Activated naive CD8-positive, alpha-beta T cell treated with anti-CD3 and anti-CD28 coated beads, Interleukin-2, amount 10 ng/mL, durations not matched to agents 7 days and 5 days (primary cell): ENCODE measurements at places on chromosomes 3 and 15. TPM values are rescaled to one million over a fixed set of nuclear protein-coding genes. Genes with fewer than 3 reads are reported as not detected.

Gene RFC4
- 75.2 TPM for total RNA-seq

Gene HCN4
- not detected for total RNA-seq

Gene CORO2B
- not detected for total RNA-seq

Gene SLC12A1
- total RNA-seq: not detected

DNA sequence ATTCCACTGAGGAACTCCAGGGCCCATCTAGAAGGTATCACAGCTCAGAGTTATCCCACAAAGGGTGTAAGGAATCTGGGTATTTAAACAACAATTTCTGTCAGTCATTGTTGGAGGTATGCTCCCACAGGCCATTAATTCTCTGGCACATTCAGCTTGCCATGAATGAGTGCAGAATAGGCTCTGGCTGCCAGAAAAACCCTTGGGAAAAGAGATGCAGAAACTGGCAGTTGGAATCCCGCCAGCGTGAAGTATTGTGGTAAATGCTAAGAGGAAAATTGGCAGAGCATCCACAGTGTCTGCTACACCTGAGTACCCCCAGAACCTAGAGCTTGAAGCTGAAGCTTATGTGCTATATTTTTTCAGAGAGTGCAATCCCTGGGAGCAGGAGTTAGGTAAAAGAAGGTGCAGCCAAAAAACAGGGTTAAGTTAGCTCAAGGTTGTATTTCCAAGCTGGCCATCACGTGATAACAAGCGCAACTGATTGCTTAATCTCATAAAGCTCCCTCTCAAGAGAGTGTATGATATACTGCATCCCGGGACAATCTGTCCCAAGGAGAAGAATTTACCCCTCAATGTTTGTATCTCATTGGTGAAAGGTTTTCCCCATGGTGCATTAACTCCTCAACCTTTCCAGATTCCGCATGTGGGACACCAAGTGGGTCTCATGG lies 94.2 kb upstream of the ACP3 start:
- H3K4me1 ChIP-seq: no peaks in the 10 kb centered on the region
- H3K4me3 ChIP-seq: no peak overlapping the region
- no peak for DNase-seq
- H3K36me3 ChIP-seq: no peaks in the 10 kb centered on the region

GRCh38 chr3:103532986-103533385 lies 1098.2 kb downstream of the ZPLD1 start:
- no peaks in the 10 kb centered on the region for H3K4me1 ChIP-seq
- no peak overlapping the region for H3K4me3 ChIP-seq
- H3K27me3 ChIP-seq: peaks cover 2% of the 10 kb centered on the region

DNA sequence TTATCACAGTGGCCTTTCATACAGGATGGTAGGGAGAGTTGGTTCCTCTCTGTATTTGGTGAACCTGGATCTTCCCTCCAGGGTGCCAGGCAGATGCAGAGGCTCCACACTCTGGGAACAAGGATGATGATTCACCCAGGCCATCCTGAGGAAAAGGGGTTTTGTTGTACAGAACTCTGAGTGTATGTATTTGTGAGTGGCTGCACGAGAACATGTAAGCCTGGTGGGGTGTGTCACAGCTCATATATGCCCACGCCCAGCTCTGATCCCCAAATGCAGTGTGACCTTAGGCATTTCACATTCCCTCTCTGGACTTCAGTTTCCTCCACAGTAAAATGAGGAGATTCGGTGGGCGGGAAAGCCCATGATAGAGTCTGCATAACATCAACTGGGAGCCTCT lies 11.6 kb upstream of the CILP start:
- peaks cover 8% of the 10 kb centered on the region for H3K27me3 ChIP-seq
- no peak for DNase-seq
- H3K4me1 ChIP-seq: peaks cover 2% of the 10 kb centered on the region

GRCh38 chr3:133994166-133994890 lies 35.4 kb downstream of the SLCO2A1 start:
- no peak for DNase-seq
- peaks cover 10% of the 10 kb centered on the region for H3K27me3 ChIP-seq
- no peaks in the 10 kb centered on the region for H3K36me3 ChIP-seq
- H3K4me3 ChIP-seq: no peak overlapping the region
- H3K27ac ChIP-seq: no peak overlapping the region

GRCh38 chr3:10310578-10310977 lies 10.3 kb downstream of the SEC13 start:
- H3K4me3 ChIP-seq: no peak overlapping the region
- H3K27me3 ChIP-seq: no peaks in the 10 kb centered on the region
- H3K4me1 ChIP-seq: no peaks in the 10 kb centered on the region
- no peak overlapping the region for H3K27ac ChIP-seq
- H3K36me3 ChIP-seq: peaks cover 14% of the 10 kb centered on the region
